ENCODE measurements at places on chromosomes 13 and 19. TPM values are rescaled to one million over a fixed set of nuclear protein-coding genes. Genes with fewer than 3 reads are reported as not detected.

Gene ZNF575
- total RNA-seq: not detected

Gene TNNT1
- total RNA-seq: 2.2 TPM

Gene SYCN
- total RNA-seq: not detected

Gene LILRA5
- total RNA-seq: not detected

Gene TINCR
- under 0.01 TPM for total RNA-seq

Gene ERICH6B
- total RNA-seq: not detected

Gene ADGRE1
- total RNA-seq: not detected

Gene GRIN2D
- total RNA-seq: 0.66 TPM

Gene NLRP9
- total RNA-seq: not detected

Gene LRRC8E
- total RNA-seq: 1.6 TPM

Gene THSD8
- total RNA-seq: not detected

Gene USPL1
- 11.4 TPM for total RNA-seq

Gene TMEM150B
- total RNA-seq: not detected

Gene LILRB2
- not detected for total RNA-seq

Gene IGFL1
- not detected for total RNA-seq

Gene NKPD1
- total RNA-seq: 0.09 TPM
